ENCODE measurements at places on chromosomes 3 and 15. TPM values are rescaled to one million over a fixed set of nuclear protein-coding genes. Genes with fewer than 3 reads are reported as not detected.

- DNase-seq, result no peak
Measured at GRCh38 chr15:51814606-51815005, 14.8 kb upstream of the TMOD3 start.

DNA sequence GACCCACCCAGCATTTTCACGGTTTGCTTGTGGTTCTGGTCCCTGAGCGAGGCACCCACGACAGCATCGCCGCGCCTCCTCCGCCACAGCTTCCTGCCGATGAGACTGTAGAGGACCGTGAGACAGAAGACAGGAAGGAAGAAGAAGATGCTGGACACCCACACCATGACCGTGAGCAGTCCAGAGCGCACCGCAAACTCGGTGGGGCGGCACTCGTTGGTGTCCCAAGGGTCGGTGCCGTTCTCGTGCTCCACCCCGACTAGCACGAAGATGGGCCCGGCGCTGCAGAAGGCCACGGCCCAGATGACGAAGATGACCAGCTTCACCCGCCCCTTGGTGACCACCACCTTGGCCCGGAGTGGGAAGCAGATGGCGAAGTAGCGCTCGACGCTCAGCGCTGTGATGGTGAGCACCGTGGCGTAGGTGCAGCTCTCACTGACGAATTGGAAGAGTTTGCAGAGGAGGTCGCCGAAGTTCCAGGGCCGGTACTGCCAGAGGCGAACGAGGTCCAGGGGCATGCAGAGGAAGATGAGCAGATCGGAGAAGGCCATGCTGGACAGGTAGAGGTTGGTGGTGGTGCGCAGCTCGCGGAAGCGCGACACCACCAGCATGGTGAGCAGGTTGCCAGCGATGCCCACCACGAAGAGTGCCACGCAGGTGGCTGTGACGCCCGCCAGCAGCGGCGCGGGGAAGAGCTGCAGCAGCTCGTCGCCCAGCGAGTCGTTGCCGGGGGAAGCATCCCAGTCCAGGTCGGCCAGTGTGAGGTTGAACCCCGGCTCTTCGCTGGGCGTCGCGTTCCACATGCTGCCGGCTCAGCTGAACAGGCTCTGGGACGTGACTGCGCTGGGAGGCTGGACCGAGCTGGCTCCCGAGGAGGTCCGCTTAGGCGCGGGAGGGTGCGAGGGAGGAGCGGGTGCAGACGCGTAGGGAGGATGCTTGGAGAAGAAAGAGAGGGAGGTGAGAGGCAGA lies at the start of gene GHSR:
Gene GHSR (minus strand): TSS at position 846 of the 969 bp plus-strand sequence. CDS start 43 bp downstream, at position 803.
- no peak for DNase-seq

DNA sequence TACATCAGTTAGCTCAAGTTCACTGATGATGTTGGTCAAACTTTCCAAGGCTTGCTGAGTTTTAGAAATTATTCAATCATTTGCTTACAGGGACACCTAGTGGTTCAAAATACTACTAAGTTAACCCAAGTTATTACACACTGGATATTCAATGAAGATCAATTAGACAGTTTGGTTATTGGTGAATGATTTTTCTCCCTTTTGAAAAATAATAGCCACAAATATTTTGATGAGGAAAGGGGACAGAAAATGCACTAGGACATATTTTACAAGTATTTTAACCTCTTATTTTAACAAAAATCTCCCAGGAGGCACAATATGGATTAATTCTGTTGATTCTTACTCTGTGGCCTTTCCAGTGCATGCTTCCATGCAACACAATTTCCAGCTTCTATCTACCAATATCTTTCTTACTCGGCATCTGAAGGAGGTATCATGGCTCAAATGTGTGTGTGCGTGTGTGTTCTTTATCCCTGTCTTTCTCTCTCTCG lies 20.1 kb upstream of the GOLGA6L2 start:
- DNase-seq, result peak; percentile 29

DNA sequence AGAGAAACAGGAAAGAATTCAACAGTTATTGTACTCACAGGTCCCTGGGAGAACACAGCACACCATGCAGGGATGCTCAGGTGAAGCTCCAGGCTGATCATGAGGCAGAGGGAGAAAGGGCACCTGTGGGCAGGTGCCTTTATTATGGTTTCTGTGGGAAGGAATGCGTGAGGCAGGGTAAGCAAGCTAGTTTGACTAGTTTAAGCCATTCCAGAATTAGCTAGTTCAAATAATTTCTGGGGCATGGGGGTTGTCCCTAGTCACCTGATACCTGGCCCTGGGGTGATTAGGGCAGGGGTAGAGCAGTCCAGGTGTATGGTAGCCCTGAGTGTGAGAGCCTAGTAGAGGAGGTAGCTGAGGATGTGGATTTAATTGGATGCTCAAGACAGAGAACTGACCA lies 47.9 kb upstream of the DCLK3 start:
- no peak for DNase-seq

DNA sequence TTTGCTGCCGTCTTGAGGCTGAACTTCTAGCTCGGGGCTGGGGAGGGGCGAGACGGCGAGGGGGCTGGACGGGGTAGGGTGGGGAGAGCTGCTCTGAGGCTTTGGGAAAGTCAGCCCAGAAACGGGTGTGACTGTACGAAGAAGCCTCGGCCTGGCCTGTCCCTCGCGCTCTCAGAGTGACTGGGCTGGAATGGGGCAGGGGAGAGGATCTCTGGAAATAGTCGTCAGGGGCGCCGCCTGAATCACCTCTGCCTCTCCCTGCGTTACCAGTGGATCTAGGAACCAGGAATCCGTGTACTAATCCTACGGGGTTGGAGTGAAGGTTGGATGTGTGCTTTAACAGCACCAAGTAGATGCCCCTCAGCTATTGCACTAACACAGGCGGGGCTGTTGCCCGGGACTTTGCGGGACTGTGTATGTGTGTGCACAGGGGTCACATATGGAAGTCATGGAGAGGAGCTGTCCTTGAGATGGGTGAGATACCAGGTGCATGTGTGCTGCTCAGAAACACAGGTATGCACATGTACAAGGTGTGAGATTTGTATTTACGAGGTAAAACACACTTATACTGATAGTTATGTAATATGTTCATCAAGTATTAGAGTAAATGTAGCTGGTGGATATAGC lies 591 bp downstream of the FOXL2NB start:
- no peak for DNase-seq

DNA sequence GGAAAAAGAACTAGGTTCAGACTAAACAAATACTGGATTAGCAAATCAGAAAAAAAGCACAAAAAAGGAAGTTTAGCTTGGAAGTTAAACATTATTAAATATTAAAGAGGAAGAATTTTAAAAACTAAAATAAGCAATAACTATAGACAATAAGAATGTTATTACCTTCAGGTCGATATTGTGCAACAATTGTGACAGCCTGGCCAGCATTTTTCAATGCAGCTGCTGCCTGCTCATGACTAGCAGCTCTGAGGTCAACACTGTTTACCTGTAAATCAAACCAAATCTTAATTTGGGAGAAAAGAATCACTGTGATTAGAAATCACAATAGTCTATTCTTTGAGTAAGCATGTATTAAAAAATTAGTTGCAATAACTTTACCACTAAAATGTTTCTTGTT lies 75.1 kb upstream of the MELTF start:
- DNase-seq, result no peak

DNA sequence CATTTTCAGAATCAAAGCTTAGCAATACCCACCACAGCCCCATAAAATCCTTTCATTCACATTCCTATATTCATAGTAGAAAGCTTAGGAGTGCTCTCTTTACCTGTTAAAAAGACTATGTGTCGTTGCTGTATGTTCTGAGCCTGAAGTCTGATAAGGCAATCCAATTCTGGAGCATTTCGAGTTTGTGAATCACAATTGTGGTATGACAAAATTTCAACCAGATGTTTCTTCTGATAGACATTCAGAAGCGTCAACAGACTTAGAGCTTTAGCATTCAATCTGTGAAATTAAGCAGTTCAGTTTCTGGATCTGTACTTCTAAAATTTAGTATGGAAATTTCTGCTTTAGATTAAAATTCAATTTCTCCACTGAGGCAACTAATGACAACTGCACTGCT lies 58.3 kb downstream of the TASOR start:
- DNase-seq, result no peak

B3GALNT1 gene
- total RNA-seq, result 11.9 TPM
